Motor neuron (in vitro differentiated cells): ENCODE measurements at places on chromosomes 1 and 21. TPM values are rescaled to one million over a fixed set of nuclear protein-coding genes. Genes with fewer than 3 reads are reported as not detected.

Gene HFM1
- 22.8 and 26.7 TPM in 2 replicates for total RNA-seq

Gene LCE6A
- 0.68 and 1.7 TPM in 2 replicates for total RNA-seq

Gene FAM151A
- total RNA-seq = not detected in 2 replicates

Gene IL19
- total RNA-seq = 0.32 TPM in 1 of 2 replicates, not detected in the other

Gene SPRR2F
- not detected in 2 replicates for total RNA-seq

Gene CDC14A
- 5.9 and 6.1 TPM in 2 replicates for total RNA-seq

Gene ALPL
- 5.0 and 6.2 TPM in 2 replicates for total RNA-seq

Gene ELF3
- total RNA-seq = 0.27 and 1.1 TPM in 2 replicates

Gene ZBTB37
- 12.7 and 13.1 TPM in 2 replicates for total RNA-seq

Gene ADAMTSL4
- total RNA-seq = 42.3 and 43.7 TPM in 2 replicates

Gene SYT11
- 173 and 178 TPM in 2 replicates for total RNA-seq

Gene DNAI4
- 2.8 and 4.2 TPM in 2 replicates for total RNA-seq

Gene AADACL3
- 0.13 TPM in 1 of 2 replicates, not detected in the other for total RNA-seq

Gene SLC2A5
- total RNA-seq = 0.18 and 0.21 TPM in 2 replicates

Gene SYCP1
- total RNA-seq = not detected in 2 replicates

Gene TMEM269
- 1.1 and 1.2 TPM in 2 replicates for total RNA-seq

Gene PADI2
- 1.9 and 2.4 TPM in 2 replicates for total RNA-seq

Gene MAP3K21
- 1.4 and 1.6 TPM in 2 replicates for total RNA-seq

Gene SLC30A10
- total RNA-seq = 2.2 and 2.3 TPM in 2 replicates

Gene MANEAL
- total RNA-seq = 44.9 and 49.7 TPM in 2 replicates

Gene CA6
- total RNA-seq = 0.39 TPM in 1 of 2 replicates, not detected in the other

Gene IKBKE
- 6.3 and 8.5 TPM in 2 replicates for total RNA-seq

Gene C8A
- total RNA-seq = not detected in 2 replicates

Gene TRIM17
- 2.6 and 3.9 TPM in 2 replicates for total RNA-seq

Gene KRTAP13-2
- not detected in 2 replicates for total RNA-seq

Gene ADGRL4
- total RNA-seq = 3.0 and 3.9 TPM in 2 replicates

Gene SMCP
- not detected in 2 replicates for total RNA-seq

Gene CR1L
- total RNA-seq = not detected in 2 replicates

Gene CRP
- total RNA-seq = 0.42 TPM in 1 of 2 replicates, not detected in the other

Gene ADAMTS1
- 29.1 and 35.9 TPM in 2 replicates for total RNA-seq

Gene OR2T33
- 0.09 and 0.33 TPM in 2 replicates for total RNA-seq

Gene MINDY1
- 18.9 and 20.2 TPM in 2 replicates for total RNA-seq

Gene S100A16
- total RNA-seq = 47.5 and 52.8 TPM in 2 replicates

Gene CACNA1E
- 19.4 and 29.6 TPM in 2 replicates for total RNA-seq

Gene IL24
- total RNA-seq = 0.38 and 0.49 TPM in 2 replicates

Gene SLC35F3
- 0.46 and 0.77 TPM in 2 replicates for total RNA-seq

Gene FCRL2
- total RNA-seq = 1.2 TPM in 1 of 2 replicates, not detected in the other

Gene SLC37A1
- total RNA-seq = 2.9 and 3.8 TPM in 2 replicates

Gene SFN
- 0.16 and 0.44 TPM in 2 replicates for total RNA-seq

Gene HTR6
- total RNA-seq = 0.16 TPM in 1 of 2 replicates, not detected in the other

Gene OR2T34
- 0.81 and 0.83 TPM in 2 replicates for total RNA-seq

Gene LRRN2
- 1.0 TPM in 2 replicates for total RNA-seq

Gene DRAXIN
- total RNA-seq = 17.5 and 21.2 TPM in 2 replicates

Gene OR6P1
- total RNA-seq = not detected in 2 replicates

Gene ERO1B
- total RNA-seq = 3.3 TPM in 2 replicates

Gene ALX3
- not detected in 2 replicates for total RNA-seq

Gene PLA2G2F
- 0.13 and 2.0 TPM in 2 replicates for total RNA-seq

Gene ESPN
- total RNA-seq = 1.5 and 1.9 TPM in 2 replicates

Gene NECAP2
- total RNA-seq = 31.1 and 33.0 TPM in 2 replicates

Gene LRRC52
- 1.00 and 1.1 TPM in 2 replicates for total RNA-seq

Gene ELAVL4
- total RNA-seq = 272 and 281 TPM in 2 replicates
